ENCODE measurements at places on chromosomes 1 and 21.

DNA sequence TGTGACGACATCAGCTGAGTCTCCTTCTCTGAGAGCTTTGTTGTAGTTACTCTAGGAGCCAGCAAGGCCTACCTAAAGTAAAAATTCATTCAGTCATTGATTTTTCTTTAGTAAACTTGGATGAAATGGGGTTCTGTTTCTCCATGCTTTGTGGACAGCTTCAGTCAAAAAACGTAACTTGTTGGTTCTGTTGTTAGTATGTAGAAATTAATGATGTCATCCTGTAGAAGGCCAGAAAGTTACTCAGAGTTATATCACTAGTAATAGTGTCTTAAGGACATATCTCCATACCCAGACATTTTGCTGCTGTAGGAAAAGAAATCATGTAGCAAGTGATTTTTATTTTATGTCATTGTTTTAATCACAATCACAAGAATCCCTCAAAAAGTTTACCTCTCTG is 43.0 kb downstream of the KDM1A start:
- no peak for DNase-seq

GRCh38 chr21:40706176-40706575 is 140.8 kb downstream of the DSCAM start:
- DNase-seq = no peak

- DNase-seq = no peak
Measured at GRCh38 chr1:180155182-180155682, 563 bp downstream of the QSOX1 start.

- DNase-seq = no peak
Measured at GRCh38 chr1:9621032-9621431, 30.5 kb upstream of the PIK3CD start.

GRCh38 chr1:47031059-47031458 is 7.6 kb downstream of the CYP4X1 start:
- DNase-seq = peak; percentile 6

DNA sequence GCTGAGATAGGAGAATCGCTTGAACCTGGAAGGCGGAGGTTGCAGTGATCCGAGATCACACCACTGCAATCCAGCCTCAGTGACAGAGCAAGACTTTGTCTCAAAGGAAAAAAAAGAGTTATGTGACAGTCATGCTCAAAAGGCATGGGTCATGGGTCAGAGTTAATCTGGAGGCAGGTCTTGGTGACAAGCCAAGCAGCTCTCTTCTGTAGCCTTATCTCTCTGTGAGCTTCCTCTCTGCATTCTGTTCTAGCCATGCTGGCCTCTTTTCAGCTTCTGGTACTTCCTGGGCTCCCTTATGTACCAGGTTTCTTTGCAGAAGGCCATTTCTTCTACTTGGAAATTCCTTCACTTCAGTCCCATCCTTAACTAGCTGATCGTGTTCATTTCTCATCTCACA is 63.6 kb downstream of the NGF start:
- no peak for DNase-seq

GRCh38 chr1:83693427-83694126 is 305.4 kb downstream of the TTLL7 start:
- DNase-seq = no peak

- DNase-seq = no peak
Measured at GRCh38 chr1:20319456-20320220, 29.0 kb downstream of the VWA5B1 start.

GRCh38 chr21:42405064-42406013 is 1.6 kb downstream of the UBASH3A start:
- DNase-seq = no peak

DNA sequence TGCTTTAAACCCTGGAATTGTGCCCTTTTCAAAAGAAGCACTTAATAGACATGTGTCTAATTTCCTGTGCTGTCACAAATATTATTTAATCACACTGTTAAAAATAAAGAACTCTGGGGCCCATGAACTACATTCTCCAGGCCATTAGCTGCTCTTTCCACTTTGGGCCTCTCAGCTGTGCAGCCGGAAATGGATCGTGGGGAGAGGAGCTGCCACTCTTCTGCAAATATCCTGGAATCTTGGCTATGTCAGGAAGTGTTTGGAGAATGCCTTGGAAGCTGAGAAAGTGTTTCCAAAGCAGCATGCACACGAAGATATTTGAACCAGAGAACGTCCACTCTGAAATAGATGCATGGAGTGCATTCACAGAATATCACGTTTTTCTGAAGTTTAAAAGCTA is 27.5 kb upstream of the VPS26C start:
- DNase-seq = no peak

DNA sequence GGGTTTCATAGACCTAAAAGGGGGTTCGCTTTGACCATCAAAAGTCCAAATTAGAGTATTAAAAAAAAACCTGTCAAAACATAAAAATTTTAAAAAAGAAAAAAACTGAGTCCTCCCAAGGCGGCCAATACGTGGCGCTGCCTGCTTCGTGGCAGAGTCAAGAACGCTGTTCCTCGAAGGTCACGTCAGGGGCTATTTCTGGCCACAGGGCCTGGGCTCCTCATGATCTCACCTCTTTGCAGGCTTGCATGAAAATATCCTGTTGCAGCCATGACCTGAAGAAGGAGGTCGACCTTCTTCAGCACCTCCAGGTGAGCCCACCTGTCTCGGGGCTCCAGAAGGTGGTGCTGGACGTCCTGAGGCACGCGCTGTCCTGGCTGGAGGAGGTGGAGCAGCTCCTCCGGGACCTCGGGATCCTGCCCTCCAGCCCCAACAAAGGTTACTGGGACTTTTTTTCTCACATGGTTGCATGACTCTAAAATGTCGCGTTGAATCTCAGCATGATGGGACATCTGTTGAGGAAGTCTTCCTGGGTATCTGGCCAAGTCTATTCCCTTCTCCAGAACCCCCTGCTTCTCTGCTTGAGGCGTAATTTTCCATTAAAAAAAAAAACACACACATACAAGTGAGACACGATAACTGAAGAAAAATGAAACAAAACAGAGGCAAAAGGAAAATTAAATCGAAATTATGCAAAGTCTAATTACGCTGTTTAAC is 80.4 kb upstream of the EFHD2 start:
- DNase-seq = no peak

DNA sequence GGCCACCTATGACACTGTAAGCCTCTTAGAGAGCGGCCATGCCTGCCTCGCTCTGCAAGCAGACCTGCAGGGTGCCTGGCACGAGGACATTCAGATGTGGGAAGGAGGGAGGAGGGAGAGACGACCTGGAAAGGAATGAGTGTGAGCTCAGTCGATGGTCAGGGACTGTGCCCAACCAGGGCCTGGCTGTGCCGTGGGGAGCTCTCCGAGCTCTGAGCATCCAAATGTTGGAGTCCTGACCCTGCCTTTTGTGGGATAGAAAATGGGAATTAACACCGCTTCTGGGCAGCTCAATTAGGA is 7.3 kb downstream of the CSTB start:
- no peak for DNase-seq

GRCh38 chr1:22117851-22118250 is 25.0 kb downstream of the WNT4 start:
- DNase-seq = no peak
